IPS DF 19.7 (cell line): ENCODE measurements at places on chromosomes 12 and 14.

DNA sequence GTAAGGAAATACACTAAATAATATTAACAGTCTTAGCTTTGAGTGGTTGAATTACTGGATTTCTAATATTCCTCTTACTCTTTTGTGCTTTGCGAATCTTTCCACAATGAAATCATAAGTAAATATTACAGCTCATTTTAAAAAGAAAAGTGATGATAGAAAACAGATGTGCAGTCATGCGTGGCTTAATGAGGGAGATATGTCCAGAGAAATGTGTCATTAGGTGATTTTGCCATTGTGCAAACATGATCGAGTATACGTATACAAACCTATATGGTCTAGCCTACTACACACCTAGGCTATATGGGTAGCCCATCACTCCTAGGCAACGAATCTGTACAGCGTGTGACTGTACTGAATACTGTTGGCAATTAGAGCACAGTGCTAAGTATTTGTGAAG lies 59.3 kb downstream of the SLC15A5 start:
- no peak for DNase-seq

GRCh38 chr12:128361400-128361995 lies 94.5 kb downstream of the TMEM132C start:
- no peak for DNase-seq

GRCh38 chr14:103156651-103157378 lies 33.6 kb downstream of the TNFAIP2 start:
- no peak for DNase-seq

DNA sequence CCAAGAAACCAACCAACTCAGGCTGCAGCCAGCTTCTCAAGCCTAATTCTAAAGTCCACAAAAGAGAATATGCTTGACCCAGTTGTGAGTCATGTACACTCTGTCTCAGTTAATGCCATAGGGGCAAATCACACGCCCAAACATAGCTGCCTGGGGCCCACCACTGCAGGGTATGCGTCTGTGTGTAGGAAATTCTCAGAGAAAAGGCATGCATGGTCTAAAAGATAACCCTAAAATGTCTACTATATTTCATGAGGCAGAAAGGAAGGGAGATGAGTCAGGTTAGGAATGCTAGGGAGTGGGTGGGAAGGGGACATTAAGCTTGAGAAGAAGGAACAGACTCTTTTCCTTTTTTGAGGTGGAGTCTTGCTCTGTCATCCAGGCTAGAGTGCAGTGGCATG lies 22.3 kb upstream of the SPTLC2 start:
- DNase-seq: no peak

DNA sequence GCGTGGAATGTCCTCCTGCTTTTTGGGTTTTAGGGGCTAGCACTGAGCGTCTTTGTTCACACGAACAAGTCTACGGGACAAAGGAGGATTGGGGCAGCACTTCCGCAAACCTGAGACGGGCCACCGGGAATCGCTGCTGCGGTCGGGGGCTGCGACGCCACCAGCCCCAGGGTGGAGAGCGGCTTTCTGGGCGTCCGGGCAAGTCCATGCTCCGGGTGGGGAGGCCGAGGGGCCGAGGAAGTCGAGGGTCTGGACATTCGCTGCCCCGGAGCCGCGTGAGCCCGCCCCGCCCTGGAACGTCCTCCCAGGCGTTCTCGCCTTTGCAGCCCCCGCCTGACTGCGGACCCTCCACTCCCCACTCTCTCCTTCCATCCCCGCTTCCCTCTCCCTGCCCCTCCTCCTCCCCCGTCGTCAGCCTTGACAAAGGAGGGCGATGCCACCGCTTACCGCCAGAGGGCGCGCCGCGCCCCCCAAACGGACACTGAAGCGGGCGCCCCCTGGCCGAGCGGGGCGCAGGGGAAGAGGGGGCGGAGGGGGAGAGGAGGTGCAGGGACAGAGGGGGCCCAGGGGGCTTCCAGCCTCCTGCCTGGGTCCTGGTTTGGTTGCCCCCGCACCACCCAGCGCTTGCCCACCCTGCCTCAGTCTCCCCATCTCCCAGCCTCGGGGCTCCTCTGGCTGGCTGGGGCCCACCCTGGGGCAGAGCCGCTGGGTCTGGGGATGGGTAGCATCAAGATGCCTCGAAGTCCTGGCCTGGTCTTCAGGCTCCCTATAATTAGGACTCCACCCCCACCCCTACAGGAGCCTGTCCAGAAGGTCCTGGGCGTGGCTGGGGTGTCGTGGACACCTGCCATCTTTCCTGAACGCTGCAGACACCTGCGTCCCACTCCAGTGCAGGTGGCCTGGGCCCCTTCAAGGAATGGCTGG lies 39.1 kb upstream of the INF2 start:
- no peak for DNase-seq

DNA sequence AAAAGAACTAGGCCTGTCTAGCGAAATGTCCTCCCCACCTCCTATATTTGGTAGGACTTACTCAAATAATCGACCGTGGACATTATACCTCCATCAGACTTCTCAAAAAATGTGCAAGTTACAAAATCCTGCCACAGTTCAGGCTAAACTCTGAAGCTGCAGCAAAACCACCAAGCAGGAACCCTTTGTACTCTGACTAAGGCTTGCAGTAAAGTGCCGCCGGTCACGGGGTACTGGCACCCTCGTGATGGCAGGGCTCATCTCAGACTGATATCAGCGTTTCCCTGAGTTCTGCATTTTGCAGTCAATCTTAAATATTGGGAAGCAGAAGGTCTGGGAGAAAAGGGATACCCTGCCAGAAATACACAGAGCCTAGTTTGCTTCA lies 17.1 kb downstream of the SLC11A2 start:
- no peak for DNase-seq

DNA sequence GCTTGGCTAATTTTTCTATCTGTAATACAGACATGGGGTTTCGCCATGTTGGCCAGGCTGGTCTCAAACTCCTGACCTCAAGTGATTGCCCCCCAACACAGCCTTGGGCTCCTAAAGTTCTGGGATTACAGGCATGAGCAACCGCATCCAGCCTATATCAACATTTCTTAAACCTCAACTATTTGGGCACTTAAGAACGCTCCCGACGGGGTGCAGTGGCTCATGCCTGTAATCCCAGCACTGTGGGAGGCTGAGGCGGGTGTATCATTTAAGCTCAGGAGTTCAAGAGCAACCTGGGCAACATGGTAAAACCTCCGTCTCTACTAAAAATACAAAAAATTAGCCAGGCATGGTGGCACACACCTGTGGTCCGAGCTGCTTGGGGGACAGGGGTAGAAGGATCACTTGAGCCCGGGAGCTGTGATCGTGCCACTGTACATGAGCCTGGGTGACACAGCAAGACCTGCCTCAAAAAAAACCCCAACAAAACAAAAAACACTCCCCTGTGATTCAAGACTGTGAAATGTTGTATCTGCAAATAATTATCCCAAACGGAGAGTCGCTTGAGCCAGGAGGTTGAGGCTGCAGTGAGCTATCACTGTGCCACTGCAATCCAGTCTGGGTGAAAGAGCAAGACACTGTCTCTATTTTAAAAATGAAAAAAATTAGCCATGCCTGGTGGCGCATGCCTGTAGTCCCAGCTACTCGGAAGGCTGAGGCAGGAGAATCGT lies 21.5 kb downstream of the PPTC7 start:
- no peak for DNase-seq

DNA sequence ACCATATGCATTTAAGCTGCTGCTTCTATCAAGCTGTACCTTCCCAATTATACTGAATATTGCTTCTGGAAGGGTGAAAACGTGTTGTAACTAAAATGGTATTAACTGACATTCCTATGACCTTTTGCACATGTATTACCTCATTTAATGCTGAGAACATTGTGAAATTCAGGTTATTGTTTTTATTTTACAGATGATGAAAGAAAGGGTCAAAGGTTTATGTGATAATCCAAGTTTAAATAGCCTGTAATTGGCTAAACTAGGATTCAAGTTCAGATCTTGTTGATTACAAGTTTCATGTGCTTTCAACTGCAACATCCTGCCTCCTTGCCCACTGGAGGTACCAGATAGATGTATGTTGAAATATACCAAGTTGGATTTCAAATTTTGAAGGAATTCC lies 433.3 kb upstream of the PRICKLE1 start:
- no peak for DNase-seq

GRCh38 chr14:91246051-91246852 lies 1.7 kb upstream of the GPR68 start:
- no peak for DNase-seq

DNA sequence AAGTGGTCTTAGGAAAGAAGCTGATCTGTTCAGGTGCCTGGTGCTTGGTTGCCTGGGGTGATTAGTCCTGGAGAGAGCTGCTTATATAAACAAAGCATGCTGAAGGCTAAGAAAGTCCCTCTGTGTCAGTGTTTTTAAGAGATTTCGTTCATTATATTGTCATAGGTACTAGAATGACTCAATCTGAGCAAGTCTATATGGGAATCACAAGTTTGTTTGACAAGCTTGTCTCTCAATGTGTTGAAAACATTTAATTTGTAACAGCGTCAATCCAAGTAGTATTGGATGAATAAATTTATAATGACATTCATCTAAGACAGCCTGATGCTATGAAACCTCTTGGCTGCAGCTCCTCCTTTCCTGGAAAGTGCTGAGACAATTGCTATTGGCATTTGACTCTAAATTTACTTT lies 256.3 kb downstream of the TMTC2 start:
- no peak for DNase-seq

DNA sequence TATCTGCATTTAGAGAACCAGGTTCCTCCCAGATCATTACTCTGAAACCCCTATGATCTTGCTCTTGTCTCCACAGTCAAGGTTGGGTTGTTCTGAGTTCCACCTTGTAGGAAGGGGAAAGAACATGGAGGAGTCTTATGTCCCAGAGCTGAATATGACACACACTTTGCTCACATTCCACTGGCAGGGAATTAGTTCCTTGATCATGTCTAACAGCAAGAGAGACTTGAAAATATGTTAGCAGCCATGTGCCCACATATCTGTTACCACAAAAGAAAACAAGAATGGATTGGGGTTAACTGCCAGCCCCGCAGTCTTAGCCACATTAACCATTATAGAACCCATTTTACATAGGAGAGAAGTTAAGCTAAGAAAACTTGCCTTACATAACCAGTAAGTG lies 71.1 kb upstream of the MDM1 start:
- DNase-seq: no peak

DNA sequence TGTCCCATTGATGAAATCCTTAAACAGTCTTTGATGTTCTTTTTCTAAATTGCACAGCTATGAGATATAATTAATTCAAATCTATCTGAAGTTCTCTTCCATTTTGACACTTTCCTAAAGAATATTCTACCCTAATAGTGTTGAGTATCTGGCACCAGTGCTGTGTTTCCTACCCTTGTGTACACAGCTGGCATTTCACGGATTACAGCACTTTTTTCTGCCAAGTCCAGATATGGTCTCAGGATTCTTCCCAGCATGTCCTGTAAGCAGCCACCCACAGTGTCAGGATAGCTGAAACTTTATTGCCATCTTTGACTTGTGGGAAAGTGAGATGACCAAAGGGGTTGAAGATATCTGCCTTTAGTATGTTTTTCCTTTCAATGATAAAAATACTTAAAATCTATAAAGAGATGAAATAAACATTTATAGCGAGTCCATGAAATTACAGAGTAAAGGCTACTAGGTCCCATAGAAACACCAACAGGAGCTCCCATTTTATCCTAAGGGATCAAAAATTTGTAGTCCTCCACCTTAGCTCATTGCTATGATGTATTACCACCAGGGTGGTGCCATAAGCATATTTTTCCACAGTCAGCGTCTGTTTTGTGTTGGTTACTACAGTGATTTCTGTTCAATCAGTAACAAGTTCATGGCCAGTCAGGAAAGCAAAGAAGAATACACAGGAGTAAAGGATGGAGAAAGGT lies 96.7 kb downstream of the TRHDE start:
- no peak for DNase-seq
